Testis (tissue), 5 donors: ENCODE measurements at places on chromosomes 11 and 22. TPM values are rescaled to one million over a fixed set of nuclear protein-coding genes. Genes with fewer than 3 reads are reported as not detected.

- no peak for DNase-seq
Measured at GRCh38 chr22:44714703-44715350, 12.8 kb downstream of the PRR5 start.

LMO2 gene
- total RNA-seq = 8.1 TPM

GRCh38 chr22:48320683-48321451 is 1506.8 kb downstream of the BRD1 start:
- DNase-seq = no peak

INPP5J gene
- total RNA-seq = 11.3 TPM

ADAMTS15 gene
- 2.7 TPM for total RNA-seq

DNA sequence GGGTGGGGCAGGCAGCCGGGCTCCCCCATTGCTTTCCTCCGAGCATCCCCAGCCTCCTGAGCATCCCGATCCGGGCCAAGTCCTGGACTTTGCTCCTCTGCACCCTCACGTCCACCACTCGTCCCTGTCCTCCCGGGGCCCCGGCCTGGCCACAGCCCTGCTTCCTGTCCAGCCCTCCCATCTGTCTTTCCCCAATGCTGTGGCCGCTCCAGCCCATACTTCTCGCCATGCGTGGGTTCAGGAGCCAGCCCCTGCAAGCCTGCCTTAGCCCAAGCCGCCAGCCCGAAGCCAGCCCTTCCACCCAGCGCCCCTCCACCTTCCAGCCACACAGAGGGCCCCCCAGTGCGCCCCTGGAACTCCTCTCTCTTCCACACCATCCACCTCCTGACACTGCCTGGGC is 23.8 kb downstream of the MRPL23 start:
- no peak for DNase-seq

GRCh38 chr11:126115127-126115495 is 52.4 kb upstream of the CDON start:
- no peak for DNase-seq
